Stimulated activated CD4-positive, alpha-beta T cell treated with anti-CD3 and anti-CD28 coated beads, Interleukin-2, amount 100 ng/mL, for 4 hours (primary cell): ENCODE measurements at places on chromosomes 13 and 19.

DNA sequence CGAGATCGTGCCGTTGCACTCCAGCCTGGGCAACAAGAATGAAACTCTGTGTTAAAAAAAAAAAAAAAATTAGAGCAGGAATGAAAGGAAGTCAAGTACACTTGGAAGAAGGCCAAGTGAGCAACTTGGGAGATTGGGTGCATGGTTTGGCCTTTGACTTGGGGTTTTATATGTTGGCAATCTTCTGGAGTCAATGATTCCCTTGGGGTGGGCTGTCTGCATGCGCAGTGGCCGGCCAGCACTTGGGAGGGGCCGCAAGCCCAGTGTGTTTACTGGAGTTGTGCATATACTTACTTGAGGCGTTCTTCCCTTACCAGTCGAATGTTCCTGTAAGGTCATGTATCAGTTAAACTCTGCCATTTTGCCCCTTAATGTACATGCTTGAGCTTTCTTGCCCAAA, 103.9 kb downstream of the FAM216B start:
- DNase-seq: no peak

- DNase-seq: no peak
Measured at GRCh38 chr13:87622971-87623370, 48.2 kb upstream of the SLITRK5 start.

DNA sequence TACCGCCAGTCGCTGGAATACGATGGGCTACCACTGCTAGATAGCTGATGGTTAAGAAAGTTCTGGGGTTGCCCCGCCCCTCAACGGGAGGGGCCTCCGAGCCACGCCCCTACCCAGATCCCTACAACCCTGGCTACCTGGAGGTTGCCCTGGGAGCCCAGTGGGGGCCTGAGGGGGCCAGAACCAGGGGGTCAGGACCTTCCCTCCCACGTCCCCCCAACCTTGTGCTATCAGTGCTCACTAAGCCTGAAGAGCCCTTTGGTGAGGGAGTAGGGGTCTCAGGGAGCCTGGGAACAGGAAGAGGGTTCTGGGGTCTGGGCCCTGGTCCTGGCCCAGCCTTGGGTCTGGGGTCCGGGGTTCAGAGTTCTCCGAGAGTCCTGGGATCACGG, 8.9 kb downstream of the OCEL1 start:
- peak; percentile 45 for DNase-seq

GRCh38 chr19:6564393-6564792, 26.6 kb downstream of the CD70 start:
- DNase-seq: no peak

DNA sequence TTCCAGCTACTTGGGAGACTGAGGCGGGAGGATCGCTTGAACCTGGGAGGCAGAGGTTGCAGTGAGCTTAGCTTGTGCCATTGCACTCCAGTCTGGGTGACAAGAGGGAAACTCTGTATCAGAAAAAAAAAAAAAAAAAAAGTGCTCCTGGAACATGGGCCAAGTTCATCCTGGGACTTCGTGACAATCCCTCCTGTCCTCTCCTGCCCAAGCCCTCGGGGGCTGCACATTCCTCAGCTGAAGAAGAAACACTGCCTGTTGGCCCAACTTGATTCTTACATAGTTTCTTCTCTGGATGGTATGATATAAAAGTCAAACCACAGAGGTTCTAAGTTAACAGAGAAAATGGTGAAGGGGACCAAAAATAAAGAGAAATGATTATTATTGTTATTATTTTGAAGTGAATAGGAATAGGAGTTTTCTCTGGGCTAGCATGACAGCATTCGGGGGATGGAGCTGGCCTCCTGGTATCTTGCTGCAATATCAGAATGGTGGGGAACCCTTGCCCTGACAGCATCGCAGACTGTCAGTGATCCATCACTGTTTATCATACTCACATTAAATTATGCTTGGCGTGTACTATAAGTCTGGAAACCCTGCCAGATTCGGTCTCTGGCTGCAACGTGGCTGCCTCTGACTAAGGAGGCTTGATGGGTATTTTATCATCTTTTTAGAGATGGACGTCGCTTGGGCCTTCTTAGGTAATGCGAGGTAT, 113.7 kb upstream of the OXGR1 start:
- DNase-seq: no peak
